ENCODE measurements at places on chromosomes 6 and 20.

- no peak for DNase-seq
These were observed 143.5 kb upstream of the MOCS1 start for GRCh38 chr6:40077736-40078135.

GRCh38 chr6:63307581-63308246, 12.1 kb downstream of the LGSN start:
- DNase-seq: no peak

DNA sequence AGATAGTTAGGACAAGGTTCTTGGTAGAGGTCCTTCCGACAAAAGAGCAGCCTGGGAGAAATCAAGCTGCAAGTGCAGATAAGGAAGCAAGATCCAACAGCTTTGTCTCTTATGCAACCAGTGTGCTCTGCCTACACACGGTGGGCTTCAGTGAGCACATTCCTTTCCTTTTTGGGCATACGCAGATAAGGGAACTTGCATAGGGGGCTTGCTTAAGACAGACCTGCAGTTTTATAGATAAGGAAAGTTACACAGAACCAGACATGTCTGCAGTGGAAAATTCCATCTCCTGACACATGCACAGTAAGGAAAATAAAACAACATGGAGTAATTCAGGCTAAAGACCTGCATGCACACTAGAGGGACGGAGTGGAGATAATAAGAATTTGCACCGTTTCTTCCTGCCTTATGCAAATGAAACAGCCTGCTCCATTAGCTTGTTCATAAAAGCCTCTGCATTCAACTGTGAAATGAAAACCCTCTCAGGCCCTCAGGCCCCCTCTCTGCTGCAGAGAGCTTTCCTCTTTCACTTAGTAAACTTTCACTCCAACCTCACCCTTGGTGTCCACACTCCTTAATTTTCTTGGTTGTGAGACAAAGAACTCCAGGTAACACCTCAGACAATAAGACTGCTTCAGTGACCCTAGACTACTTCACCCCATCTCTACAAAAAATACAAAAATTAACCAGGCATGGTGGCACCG, 97.5 kb upstream of the MYLIP start:
- DNase-seq: no peak

DNA sequence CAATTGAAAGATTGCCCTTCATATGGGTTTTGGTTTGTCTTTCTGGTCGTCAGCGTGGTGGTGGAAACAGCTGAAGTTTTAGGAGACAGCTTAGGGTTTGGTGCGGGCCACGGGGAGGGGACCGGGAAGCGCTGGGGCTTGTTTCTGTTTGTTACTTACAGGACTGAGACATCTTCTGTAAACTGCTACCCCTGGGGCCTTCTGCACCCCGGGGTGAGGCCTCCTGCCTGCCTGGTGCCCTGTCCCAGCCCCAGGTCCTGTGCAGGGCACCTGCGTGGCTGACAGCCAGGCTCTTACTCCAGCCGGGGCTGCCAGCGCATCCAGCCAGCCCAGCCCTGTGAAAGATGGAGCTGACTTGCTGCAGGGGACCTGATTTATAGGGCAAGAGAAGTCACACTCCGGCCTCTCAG, 22.8 kb downstream of the NPEPL1 start:
- DNase-seq: no peak

DNA sequence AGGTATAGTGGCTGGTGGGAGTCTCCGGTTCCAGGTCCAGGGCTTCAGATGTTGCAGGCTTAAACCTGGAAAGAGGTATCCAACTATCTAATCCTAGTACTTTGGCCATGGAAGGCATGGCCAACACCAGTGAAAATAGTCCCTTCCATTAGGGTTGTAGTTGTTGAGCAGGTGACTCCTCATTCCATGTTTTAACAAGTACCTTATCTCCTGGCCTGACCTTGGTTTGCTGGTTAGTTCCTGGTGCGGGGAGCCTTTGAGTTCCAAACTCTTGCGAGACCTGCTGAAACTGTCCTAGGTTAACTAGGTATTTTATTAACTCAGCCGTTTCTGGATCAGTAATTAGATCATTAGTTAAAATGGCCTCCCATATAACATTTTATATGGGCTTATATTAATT, 165.1 kb upstream of the PROKR2 start:
- no peak for DNase-seq

- DNase-seq: no peak
These were observed 11.9 kb downstream of the SLX4IP start for GRCh38 chr20:10447028-10447427.

DNA sequence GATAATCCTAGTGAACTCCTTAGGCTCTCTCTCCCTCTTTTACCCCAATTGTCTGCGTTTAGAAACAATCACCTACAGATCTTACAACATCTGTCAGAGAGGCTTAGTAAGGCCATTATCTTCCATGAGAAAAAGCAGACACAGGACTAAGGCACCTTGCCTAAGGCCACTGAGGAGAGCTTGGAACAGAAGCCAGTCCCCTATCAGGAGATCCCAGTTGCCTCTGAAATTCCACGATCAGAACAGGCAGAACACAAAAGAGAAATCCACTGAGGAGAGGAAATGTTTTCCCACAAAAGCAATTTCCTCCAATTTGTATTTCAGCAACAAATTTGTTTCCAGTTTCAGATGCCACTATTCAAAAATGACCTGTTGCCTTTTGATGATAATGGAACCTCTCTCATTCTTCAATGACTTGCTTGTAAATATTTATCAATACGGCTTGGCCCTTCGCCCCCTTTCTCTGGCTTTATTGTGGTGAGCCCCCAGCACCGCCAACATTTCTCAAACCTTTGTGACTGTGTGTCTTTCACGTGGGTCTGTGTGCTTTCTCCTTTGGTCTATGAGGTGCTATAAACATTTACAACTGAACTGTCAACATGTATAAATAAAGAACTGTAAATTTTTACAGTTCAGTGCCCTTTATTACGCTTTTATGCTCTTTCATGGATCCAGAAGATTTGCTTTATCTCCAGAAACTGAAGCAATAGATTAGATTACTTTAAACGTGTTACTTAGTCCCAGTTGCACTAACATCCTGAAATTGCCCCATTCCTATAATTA, 187.8 kb upstream of the PHACTR1 start:
- no peak for DNase-seq

DNA sequence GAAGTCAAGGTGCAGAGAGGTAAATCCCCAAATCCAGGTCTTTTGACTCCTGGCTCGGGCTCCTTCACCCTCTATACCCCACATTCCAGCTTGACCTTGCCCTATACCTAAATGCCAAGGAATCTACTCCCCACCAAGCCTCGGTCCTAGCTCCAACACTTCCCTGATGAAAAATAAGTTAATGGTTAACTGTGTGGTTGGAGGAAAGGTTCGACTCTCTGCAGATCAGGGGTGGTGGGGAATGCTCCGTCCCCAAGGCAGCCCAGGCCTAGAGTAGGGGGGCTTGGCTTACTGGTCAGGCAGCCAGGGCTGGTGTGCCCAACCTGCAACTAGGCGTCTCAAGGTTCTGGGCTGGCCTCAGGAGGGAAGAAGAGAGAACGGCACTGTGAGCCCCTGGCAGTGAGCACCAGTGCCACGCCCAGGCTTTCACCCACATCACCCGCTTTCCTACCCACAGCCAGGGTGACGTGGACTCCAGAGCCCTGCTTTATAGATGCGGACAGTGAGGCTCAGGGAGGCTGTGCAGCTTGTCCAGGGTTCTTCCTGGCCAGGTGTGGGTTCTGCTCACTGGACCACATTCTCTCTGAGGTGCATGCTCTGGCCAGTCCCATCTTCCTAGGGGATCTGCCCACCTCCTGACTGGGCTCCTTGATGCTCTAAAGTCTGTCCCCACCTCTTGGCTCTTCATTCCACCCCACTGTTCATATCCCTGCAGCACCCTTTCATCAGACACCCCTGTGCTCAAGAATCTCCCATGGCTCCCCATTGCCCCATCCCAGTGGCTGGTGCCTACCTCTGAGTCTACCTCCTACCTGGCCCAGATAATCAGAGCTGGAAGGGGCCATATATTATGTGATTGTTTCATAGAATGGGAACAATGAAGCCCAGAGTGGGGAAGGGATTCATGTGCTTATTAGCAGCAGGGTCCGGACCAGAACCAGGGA, 8.2 kb downstream of the SPDEF start:
- no peak for DNase-seq

DNA sequence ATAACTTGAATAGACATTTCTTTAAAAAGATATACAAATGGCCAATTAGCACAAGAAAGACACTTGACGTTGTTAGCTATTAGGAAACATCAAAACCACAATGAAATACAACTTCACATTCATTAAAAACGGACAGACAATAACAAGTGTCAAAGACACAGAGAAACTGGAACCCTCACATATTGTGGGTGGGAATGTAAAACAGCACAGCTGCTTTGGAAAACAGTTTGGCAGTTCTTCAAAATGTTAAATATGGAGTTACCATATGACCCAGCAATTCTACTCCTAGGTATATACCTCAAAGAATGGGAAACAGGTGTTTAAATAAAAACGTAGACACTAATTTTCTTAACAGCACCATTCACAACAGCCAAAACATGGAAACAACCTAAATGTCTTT, 100.5 kb upstream of the SLC22A23 start:
- DNase-seq: no peak

- DNase-seq: no peak
These were observed 77.7 kb downstream of the OLIG3 start for GRCh38 chr6:137416376-137417109.

DNA sequence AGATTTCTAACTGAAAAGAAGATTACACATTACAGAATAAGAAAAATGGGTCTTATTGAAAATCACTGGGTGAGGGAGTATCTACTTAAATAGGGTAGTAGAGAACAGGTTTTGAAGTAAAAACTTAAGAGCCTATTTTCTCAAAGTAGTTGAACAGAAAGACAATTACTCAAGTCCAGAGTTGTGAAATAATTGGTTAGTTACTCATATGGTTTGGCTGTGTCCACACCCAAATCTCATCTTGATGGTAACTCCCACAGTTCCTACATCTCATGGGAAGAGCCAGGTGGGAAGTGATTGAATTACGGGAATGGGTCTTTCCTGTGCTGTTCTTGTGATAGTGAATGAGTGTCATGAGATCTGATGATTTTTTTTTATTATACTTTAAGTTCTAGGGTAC, 1035.3 kb upstream of the GJE1 start:
- DNase-seq: no peak

DNA sequence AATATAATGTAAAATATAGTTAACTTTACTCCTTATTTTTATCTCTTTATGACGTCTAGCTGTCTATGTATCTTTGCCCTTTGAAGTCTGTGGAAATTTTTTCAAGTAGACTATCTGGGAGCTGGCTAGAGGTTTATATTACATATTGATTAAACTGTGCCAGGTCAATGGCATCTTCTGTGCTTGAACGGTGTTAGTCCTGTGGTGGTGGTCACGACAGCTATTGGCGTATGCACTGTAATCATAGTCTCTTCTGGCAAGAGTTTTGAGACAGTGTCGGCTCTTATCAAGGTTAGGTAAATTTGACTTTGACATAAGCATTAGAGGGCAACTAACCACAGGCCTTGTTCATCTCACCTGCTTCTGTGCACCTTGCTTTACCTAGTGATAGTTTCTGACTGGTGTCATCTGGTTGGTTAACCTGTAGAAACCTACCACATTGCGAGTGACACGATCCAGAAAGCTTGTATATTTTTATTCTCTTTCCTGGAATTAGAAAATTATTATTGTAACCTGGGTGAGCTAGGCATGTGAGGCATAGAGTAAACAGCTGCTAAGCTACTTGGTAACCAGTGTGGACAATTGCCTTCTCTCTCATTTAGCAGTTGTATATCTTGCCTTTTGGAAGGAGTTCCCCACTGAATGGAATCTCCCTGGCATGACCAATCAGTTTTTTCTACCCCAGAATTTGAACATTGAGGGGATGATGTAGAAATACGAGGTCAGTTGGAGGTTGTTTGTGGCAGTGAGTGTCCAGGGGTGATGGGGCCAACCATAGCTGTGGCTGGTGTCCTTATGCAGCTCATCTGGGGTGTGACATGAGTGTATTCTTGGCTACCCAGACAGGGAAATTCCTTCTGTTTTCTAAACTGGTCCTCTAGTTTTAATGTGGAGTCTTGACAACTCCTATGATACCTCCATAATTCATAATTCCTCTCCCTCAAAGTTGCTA, 45.9 kb downstream of the SH3BGRL2 start:
- no peak for DNase-seq

DNA sequence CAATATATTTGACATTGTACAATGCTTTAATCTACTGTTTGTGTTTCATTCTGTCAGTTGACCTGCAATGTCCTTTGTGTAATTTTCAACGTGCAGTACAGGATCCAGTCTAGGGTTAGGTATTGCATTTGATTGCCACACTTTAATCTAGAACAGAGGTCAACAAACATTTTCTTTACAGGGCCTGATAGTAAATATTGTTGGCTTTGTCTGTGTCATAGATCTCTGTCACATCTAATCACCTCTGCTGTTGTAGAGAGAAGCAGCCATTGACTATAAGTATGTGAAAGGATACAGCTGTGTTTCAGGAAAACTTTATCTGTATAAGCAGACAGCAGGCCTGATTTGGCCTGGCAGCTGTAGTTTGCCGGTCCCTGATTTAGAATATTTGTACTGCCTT, 39.3 kb downstream of the ATRN start:
- no peak for DNase-seq

GRCh38 chr6:19538096-19538495, 299.1 kb upstream of the ID4 start:
- DNase-seq: peak; percentile 92

DNA sequence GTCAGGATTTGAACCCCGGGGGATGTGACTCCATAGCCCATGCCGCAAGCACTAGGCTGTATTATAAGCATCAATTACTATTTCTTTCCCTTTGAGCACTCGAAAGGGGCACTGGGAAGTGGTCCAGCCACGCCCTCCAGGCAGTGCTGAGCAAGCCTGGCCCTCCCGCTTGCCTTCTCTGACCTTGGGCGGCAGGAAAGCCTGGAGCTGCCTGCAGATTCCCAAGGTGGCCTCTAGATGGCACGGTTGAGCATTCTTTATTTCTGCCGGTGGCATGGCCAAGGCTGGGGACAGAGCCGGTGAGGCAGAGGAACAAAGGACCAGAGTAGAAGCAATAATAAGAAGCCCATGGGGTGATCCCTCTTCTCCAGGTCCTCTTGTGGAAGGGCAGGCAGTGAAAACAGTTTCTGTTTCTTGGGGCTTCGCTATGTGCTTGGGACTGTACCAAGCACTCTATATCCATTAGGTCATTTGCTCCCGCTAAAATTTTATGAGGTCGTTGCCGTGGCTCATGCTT, 32.0 kb downstream of the ARHGAP40 start:
- DNase-seq: no peak

DNA sequence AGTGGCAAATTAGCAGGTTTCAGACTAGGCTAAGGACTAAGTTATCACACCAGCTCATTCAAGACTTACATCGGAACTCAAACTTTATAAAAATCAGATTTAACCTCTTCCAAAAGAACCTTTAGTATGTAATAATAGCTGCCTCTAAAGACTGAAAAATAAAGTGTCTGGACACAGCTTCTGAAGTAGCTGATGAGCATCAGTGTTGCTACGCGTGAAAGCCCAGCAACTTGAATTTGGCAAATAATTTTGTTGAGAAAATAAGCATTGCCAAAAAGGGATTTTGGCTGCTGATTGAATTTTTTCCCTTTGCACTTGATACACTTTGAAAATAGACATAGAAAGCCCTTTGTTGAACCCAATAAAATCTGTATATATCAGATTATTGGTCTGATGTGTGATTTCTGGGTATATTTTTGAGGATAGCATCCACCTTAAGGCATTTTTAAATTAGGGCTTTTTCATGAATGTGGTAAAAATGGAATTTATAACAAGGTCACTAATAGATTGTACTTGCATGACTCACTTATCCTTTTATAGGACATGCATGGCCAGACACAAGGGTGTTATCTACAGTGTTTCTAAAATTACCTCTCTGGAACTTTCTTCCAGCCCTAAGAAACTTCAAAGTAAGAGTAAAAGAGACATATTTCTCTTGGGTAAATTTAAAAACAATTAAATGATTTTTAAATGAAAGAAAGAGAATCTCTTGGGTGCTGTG, 350.4 kb downstream of the TENT5A start:
- DNase-seq: no peak
